ENCODE measurements at places on chromosomes 4 and X. TPM values are rescaled to one million over a fixed set of nuclear protein-coding genes. Genes with fewer than 3 reads are reported as not detected.
A peak's percentile ranks its signal among the peaks of the same experiment; 100 is the strongest.

GRCh38 chrX:33339219-33339618, 127.9 kb upstream of the DMD start:
- H3K27me3 ChIP-seq: no peaks in the 10 kb centered on the region
- H3K4me1 ChIP-seq: no peaks in the 10 kb centered on the region
- H3K4me3 ChIP-seq: peak overlapping the region; percentile 27
- H3K36me3 ChIP-seq: no peaks in the 10 kb centered on the region

The NSD2 gene
- 49.7 TPM for total RNA-seq

DNA sequence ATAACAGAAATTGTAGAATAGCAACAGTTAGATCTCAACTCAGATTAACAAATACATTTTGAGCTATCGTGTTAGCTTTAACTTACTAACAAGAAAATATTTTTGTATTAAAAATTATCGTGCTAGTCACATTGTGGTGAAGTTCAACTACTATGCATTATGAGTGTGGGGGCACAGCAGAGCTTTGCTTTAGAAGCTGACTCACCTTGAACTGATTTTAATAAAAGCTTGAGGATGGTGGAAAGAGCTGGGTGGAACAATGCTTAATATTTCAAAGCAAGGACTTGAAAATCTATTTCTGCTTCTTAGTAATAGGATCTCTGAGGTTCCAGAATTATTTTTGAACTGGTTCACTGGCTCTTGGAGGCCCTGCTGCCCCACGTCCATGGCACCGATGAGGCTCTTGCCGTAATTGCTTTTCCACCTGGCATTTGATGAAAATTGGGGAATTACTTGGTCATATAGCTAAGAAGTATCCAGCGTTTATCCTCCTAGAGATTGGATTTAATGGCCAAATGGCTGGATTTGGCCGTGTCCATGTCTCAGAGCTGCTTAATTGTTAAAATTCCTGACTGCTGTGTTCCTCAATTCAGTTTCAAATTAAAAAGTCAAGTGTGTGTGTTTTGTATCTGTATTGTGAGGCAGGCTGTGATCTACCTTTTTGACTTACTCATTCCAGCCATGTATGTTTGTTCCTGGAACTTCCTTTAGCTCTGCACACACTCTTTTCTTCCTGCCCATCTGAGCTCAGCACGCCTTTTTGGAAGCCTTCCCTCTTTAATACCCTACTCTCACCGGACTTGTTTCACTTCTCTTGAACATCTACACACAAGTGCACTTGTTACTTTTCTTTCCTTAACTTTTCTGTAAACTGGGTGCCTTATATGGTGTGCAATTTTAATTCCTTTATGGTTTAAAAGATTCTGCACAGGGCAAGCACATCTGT, 66.6 kb upstream of the LIMCH1 start:
- no peaks in the 10 kb centered on the region for H3K36me3 ChIP-seq
- H3K27ac ChIP-seq: no peak overlapping the region
- peaks cover 33% of the 10 kb centered on the region for H3K4me1 ChIP-seq
- H3K4me3 ChIP-seq: no peak overlapping the region
- H3K27me3 ChIP-seq: no peaks in the 10 kb centered on the region
- no peak for DNase-seq

The MAGEC2 gene
- total RNA-seq: not detected

The AP1S2 gene
- 145 TPM for total RNA-seq

DNA sequence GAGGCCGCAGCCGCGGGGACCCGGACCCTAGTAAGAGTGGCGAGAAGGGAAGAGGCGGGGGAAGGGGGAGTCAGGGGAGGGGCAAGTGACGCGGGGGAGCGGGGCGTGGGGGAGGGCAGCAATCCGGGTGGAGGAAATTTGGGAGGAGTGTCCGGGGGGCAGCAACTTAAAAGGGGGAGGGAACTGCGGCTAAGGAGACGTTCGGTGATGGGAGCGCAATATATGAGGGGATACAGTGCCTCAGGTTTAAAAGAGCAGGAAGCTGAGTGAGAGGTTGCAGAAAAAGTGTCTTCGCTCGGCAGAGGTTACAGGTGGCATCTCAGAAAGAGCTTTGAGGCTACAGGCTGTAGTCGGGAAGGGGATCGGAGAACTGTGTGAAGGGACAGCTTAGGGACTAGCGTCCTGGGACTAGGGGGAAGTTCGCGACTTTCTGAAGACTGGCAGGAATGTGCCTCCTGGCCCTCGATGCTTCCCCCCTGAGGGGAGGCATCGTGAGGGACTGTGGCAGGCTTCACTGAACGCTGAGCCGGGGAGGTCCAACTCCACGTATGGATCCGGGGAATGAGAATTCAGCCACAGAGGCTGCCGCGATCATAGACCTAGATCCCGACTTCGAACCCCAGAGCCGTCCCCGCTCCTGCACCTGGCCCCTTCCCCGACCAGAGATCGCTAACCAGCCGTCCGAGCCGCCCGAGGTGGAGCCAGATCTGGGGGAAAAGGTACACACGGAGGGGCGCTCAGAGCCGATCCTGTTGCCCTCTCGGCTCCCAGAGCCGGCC, 519 bp downstream of the FOXO4 start:
- DNase-seq: no peak
- H3K4me3 ChIP-seq: peak overlapping the region; percentile 67
- no peaks in the 10 kb centered on the region for H3K4me1 ChIP-seq
- peak overlapping the region; percentile 6 for H3K27ac ChIP-seq

The PCDH18 gene
- 4.2 TPM for total RNA-seq

DNA sequence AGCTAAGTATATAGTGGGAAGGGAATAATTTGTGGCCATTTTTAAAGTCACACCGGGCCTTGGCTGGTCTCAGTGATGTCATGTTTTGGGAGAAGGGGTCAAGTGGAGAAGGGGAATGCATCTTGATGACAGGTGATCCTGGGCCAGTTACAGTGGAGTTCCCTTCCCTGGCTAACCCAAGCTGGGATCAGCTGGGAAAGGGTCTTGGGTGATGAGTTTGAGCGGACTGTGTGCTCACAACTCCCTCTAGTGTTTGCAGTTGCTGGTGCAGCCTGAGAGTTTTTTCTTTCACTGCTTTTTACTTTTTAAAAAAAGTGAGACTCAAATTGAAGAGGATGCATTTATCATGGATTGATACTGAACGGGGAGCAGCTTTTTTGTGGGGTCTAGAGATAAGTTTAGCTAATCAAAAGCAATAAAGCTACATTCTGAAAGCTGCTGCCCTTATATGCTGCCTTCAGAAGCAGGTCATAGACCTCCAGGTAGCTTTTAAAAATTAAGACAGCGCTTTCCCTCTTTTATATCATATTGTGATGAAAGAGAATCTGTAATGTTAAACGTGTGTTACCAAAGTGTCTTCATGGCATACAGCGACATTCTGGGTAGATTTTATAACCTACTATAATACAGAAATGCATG, 164.7 kb downstream of the DCLK2 start:
- no peaks in the 10 kb centered on the region for H3K4me1 ChIP-seq
- H3K4me3 ChIP-seq: no peak overlapping the region
- DNase-seq: no peak
- H3K36me3 ChIP-seq: no peaks in the 10 kb centered on the region
- no peaks in the 10 kb centered on the region for H3K27me3 ChIP-seq
- no peak overlapping the region for H3K27ac ChIP-seq

The SPON2 gene
- 10.4 TPM for total RNA-seq

The PSAPL1 gene
- total RNA-seq: not detected

- DNase-seq: peak; percentile 10
- H3K4me1 ChIP-seq: no peaks in the 10 kb centered on the region
- H3K27me3 ChIP-seq: peaks cover 27% of the 10 kb centered on the region
- no peaks in the 10 kb centered on the region for H3K36me3 ChIP-seq
These were observed 129.8 kb downstream of the GUCY2F start for GRCh38 chrX:109352066-109352588.

The EFHC2 gene
- total RNA-seq: 17.8 TPM

The HPSE gene
- total RNA-seq: 0.33 TPM

DNA sequence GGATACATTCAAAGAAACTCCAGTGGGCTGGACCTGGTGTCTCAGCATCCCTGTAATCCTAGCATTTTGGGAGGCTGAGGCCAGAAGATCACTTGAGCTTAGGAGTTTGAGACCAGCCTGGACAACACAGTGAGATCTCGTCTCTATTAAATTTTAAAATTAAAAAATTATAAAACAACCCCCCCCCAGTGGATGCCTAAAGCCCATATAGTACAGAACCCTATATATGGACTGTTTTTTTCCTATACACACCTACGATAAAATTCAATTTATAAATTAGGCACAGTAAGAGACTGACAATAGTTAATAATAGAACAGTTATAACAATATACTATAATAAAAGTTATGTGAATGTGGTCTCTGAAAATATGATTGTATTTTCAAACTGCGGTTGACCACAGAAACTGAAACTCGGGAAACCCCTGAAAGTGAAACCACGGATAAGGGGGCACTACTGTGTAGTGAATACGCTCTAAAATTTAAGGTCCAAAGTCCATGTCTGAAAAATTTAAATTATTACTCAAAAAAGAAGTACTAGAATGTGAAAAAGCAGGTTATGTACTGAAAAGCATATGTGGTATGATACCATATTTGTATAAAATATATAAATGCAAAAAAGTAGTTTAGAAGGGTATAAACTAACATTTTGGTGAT, 2.0 kb downstream of the SMIM14 start:
- no peaks in the 10 kb centered on the region for H3K27me3 ChIP-seq
- peaks cover 14% of the 10 kb centered on the region for H3K36me3 ChIP-seq
- peak overlapping the region; percentile 91 for H3K4me3 ChIP-seq
- peak overlapping the region; percentile 98 for H3K27ac ChIP-seq

DNA sequence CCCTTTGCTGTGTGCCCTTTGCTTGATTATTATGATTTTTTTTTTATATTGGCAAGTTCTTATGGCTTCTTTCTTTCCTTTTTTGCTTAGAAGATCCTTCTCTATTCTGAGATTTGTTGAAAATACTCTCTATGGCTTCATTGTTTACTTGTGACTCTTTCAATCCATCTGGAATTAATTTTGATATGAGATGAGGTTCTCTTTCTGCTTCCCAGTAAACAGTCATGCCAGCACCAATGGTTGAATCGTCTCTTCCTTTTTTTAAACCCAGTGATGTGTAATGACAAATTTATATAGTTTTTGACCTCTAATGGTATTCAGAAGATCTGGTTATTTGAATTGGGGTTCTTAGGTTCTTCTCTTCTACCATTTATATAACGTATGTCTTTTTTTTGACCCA, 121.8 kb downstream of the ARHGAP10 start:
- no peak for DNase-seq
- H3K4me3 ChIP-seq: no peak overlapping the region
- no peaks in the 10 kb centered on the region for H3K27me3 ChIP-seq
- H3K4me1 ChIP-seq: peaks cover 56% of the 10 kb centered on the region
- peak overlapping the region; percentile 70 for H3K27ac ChIP-seq
- peaks cover 10% of the 10 kb centered on the region for H3K36me3 ChIP-seq

GRCh38 chrX:150983521-150984168, 510 bp downstream of the HMGB3 start:
- H3K27me3 ChIP-seq: no peaks in the 10 kb centered on the region
- peaks cover 18% of the 10 kb centered on the region for H3K36me3 ChIP-seq
- H3K27ac ChIP-seq: no peak overlapping the region
- H3K4me1 ChIP-seq: peaks cover 6% of the 10 kb centered on the region
- H3K4me3 ChIP-seq: peak overlapping the region; percentile 55

DNA sequence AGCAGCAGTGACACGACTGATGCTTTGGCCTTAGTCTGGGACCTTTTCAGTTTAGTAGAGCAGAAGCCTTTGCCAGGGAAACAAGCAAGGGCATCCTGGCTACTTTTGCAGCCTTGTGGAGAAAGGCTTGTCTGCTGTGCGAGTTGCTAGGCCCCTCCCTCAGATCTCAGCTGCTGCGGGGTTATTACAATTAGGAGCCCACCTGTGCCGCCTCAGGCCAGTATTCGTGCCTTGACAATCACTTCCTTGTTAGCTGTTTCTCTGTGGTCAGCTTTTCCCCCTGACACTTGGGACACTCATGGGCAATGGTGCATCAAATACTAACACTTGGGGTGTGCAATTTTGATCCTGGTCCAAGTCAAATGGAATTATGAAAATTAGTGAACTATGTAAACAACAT, 67.9 kb downstream of the SH2D1A start:
- no peak overlapping the region for H3K4me3 ChIP-seq
- H3K36me3 ChIP-seq: no peaks in the 10 kb centered on the region
- no peak overlapping the region for H3K27ac ChIP-seq
- DNase-seq: no peak
- H3K4me1 ChIP-seq: no peaks in the 10 kb centered on the region
- no peaks in the 10 kb centered on the region for H3K27me3 ChIP-seq

DNA sequence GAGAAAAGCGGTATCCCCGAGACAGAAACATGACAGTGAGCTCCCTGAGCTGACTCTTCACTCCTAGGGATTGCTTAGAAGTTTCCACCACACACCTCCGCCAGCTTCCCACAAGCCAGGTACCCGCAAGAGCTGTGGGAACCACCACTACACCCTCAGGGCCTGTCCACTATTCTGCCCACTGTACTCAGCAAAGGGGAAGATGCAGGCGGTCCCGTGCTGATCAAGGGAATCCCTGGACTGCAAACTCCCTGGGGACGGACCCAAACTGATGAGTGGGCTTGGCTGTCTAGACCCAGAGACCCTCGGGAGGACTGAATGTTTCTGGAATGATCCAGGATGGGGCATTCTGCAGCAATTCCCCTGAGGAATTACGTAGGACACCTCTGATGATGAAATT, 30.2 kb downstream of the REELD1 start:
- no peaks in the 10 kb centered on the region for H3K36me3 ChIP-seq
- DNase-seq: no peak
- no peak overlapping the region for H3K27ac ChIP-seq
- no peak overlapping the region for H3K4me3 ChIP-seq
- H3K27me3 ChIP-seq: no peaks in the 10 kb centered on the region

DNA sequence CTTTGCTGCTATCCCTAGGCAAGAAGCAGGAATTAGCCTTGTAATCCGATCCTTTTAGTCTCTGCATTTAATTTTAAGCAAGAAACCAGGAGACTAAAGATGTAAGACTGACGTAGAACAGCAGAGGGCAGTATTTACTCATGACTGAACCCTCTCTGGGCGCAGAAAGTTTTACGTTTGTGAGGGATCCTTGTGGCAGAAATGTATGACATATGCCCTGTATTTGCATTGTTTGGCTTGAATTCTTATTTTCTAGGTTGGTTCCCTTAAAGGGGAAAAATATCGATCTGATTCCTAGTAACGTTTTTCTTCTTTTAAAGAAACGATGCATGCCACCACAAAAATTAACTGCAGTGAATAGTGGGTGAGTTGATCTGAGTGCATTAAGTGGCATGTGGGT, 1.3 kb upstream of the FAT4 start:
- peak overlapping the region; percentile 97 for H3K27ac ChIP-seq
- DNase-seq: no peak
- no peak overlapping the region for H3K4me3 ChIP-seq
- H3K4me1 ChIP-seq: peaks cover 8% of the 10 kb centered on the region
- H3K36me3 ChIP-seq: no peaks in the 10 kb centered on the region

DNA sequence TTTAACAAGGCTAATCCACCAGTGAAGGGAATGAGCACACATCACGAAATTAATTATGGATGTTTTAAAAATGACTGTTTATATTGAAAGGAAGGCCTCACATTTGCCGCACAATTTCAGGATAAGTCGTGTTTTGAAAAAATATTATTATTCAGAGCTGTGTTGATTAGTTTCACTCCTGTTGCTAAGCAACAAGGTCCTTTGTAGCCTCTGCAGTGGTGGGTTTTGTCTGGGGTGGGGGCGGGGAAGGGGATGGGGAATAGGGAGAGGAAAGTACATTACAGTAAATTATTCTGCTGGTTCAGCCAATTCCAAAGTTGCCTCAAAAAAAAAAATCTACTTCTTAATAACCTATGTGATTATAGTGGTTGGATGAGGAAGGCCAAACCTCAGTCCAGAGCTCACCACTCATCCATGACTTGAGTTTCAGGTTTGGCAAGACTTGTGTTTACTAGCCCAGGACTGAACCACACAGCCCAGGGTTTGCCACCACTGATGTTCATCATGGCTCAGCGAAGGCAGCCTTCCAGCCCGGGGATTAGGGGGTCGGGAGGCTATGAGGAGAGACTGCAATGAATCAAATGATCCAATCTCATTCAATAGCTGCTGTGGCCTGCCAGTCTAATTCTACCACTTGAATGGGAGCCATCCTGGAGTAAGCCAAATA, 162.5 kb upstream of the ATP6AP2 start:
- H3K36me3 ChIP-seq: no peaks in the 10 kb centered on the region
- no peaks in the 10 kb centered on the region for H3K4me1 ChIP-seq
- no peaks in the 10 kb centered on the region for H3K27me3 ChIP-seq
- no peak overlapping the region for H3K27ac ChIP-seq
